ENCODE measurements at places on chromosomes 16 and 17.

GRCh38 chr17:17172990-17173389 lies 33.1 kb downstream of the PLD6 start:
- no peak for DNase-seq

DNA sequence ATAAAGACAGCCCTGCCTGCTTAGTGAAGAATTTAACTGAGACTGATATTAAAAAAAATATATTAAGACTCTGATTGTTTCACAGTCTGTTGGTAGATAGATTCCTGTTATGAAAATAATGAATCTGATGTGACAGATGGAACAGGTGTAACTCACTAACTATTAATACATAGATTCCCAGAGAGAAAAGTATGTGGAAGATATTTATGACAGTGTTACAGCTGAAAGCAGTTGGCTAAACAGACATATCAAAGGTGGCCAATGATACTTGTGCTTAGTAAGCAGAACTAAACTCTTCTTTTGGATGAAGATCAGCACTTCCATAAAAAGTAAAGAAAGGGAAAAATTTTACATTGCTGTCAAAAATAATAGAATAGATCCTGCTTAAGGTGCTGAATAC lies 598.2 kb upstream of the CA10 start:
- DNase-seq, result no peak

DNA sequence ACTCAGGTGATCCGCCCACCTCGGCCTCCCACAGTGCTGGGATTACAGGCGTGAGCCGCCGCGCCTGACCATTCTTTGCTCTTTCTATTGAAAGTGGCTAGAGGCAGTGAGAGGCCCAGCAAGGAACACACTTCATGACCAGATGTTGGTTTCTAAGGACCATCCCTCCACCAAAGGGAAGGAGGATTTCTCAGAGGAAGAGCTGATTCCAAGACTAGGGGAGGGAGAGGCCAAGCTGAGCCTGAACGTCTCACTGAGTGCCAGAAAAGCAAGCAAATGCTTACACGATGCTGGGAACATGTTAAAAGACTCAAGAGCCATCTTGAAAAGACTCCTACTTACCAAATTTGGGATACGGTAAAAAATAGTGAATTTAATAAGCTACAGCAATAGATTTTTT lies 79.2 kb downstream of the MRM3 start:
- DNase-seq, result no peak

- DNase-seq, result no peak
Observed at GRCh38 chr17:80364091-80364691, 50.8 kb upstream of the ENDOV start.

GRCh38 chr17:71830866-71831265 lies 290.0 kb upstream of the SOX9 start:
- no peak for DNase-seq

- no peak for DNase-seq
Observed at GRCh38 chr17:60188759-60189158, 39.0 kb downstream of the CA4 start.

DNA sequence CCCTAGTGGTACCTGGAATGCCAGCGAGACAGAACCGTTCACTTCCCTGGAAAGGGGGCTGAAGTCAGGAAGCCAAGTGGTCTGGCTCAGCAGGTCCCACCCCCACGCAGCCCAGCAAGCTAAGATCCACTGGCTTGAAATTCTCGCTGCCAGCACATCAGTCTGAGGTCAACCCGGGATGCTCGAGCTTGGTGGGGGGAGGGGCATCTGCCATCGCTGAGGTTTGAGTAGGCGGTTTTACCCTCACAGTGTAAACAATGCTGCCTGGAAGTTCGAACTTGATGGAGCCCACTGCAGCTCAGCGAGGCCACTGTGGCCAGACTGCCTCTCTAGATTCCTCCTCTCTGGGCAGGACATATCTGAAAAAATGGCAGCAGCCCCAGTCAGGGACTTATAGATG lies 464.7 kb upstream of the TOM1L1 start:
- DNase-seq, result no peak

GRCh38 chr17:68087851-68088250 lies 52.3 kb downstream of the KPNA2 start:
- DNase-seq, result no peak

DNA sequence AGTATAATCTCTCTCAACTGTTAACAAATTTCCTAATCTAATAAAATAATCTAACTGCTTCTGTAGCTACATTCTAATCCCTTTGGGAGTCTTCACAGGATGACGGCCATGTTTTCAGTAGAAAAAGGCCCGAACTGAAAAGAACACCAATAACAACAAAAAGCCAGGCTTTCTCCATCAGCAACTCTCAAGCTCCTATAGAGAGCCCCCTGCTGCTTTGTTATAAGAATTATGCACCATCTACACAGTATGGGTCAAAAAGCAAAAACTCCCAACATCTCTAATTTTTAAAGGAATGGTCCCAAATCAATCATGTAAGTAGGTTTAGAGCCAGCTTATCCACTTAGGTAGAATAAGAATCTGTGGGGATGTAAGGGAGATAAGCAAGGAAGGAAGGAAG lies 163.6 kb upstream of the C17orf78 start:
- DNase-seq, result no peak

- no peak for DNase-seq
Observed at GRCh38 chr16:66996324-66996982, 8.1 kb downstream of the CES4A start.

- no peak for DNase-seq
Observed at GRCh38 chr16:75244225-75244809, 7.1 kb downstream of the BCAR1 start.

- no peak for DNase-seq
Observed at GRCh38 chr17:47969930-47970724, 786 bp upstream of the CDK5RAP3 start.

- DNase-seq, result no peak
Observed at GRCh38 chr16:85236818-85237150, 124.5 kb upstream of the CIBAR2 start.

DNA sequence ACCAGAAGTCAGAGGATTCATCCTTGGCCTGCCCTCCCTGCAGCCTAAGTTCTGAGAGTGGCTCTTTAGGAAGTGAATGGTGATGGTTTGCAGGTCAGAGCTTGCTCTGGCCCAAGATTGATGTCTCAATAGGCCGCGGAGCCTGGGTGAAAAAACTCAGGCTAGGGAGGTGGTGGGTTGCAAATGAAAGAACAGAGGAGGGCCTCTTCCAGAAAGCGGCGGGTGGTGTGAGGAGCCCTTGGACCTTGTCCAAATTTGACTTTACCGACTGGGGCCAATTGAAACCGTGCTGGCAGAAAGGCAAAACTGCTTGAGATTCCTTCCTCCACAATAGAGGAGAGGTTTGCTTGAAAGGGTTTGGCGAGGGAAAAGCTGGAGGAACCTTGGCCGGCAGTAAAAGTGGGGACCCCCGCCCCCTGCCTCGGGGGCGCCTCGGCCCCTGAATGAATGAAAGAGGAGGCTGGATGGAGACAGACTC lies 331.3 kb downstream of the SEC14L1 start:
- DNase-seq, result no peak

GRCh38 chr17:47698749-47699535 lies 5.0 kb downstream of the TBKBP1 start:
- DNase-seq, result peak; percentile 75

GRCh38 chr16:29737713-29738112 lies 8.1 kb downstream of the C16orf54 start:
- no peak for DNase-seq

DNA sequence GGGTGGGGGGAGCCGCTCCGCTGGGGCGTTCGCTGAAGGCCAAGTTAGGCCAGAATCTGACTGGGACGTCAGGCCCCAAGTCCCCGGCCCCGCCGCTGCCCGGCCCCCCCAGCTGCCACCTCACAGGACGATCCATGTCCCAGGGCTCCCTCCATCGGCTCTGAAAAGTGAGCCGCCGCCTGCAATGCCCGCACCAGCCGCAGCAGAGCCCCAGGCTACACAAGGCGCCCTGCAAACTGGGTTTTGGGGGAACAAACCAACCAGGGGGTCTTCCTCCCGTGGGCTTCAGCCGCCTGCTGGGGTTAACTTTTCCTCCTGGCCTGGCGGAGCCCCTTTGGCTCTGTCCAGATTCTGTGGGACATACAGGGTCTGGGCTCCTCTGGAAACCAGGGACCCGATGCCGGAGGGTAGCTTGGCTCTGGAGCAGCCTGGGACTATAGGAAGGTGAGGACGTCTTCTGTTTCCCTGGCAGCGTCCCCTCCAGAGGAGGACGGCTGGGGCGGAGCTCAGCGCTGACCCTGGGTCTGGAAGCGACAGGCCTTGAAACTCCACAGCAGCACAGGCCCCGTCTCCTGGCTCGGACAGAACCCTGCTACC lies 835 bp downstream of the NME4 start:
- no peak for DNase-seq

DNA sequence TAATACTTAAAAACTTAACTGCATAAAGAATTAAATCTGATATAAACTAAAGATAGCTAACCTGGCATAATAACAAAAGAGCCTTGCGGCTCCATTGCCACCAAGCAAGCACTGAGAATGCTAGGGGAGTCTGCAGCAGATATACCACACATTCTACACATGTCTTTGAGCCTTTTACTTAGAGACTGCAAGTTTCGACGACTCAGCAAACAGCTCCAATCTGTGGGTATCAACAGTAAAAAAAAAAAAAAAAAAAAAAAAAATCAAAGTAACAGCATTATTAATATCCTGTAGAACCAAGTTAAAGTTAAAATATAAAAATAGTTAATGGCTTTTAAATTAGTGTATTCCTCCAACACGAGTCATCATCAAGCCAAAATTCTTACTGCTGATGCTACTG lies 27.8 kb upstream of the INTS2 start:
- DNase-seq, result no peak

DNA sequence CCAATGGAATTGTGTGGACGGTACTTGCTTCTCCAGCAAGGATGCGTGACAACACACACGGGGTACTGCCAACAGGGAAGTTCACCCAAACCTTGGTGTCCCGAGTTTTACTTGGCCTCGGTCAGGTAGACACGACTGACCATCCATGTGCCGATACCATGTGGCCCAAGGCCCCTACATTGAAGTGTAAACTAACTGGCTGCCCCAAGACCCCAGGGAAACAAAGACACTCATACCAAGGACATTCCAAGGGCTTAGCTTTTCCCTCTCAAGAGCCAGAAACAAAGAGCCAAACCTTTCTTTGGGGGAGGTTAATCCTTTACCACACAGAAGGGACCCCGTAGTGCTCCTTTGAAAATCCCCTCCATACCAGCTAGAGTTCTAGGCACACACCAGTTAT lies 215.9 kb upstream of the TNRC6C start:
- DNase-seq, result no peak

DNA sequence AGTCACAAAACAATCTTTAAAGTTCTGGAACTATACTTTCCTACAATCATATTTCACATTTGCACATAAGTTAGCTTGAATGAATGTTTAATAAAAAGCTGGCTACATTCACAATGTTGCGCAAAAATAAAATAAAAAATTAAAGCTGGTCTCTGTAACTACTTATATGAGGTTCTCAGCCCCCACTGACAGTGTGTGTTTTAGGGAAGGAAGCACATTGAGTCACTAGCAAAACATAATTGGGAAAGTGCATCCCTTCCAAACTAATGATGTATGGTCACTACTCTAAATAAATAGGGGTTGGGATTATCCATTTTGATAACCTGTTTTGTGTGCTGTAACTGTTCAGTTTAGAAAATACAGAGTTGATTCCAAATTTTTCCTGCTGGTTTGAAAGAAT lies 251.9 kb downstream of the IRX3 start:
- DNase-seq, result no peak

DNA sequence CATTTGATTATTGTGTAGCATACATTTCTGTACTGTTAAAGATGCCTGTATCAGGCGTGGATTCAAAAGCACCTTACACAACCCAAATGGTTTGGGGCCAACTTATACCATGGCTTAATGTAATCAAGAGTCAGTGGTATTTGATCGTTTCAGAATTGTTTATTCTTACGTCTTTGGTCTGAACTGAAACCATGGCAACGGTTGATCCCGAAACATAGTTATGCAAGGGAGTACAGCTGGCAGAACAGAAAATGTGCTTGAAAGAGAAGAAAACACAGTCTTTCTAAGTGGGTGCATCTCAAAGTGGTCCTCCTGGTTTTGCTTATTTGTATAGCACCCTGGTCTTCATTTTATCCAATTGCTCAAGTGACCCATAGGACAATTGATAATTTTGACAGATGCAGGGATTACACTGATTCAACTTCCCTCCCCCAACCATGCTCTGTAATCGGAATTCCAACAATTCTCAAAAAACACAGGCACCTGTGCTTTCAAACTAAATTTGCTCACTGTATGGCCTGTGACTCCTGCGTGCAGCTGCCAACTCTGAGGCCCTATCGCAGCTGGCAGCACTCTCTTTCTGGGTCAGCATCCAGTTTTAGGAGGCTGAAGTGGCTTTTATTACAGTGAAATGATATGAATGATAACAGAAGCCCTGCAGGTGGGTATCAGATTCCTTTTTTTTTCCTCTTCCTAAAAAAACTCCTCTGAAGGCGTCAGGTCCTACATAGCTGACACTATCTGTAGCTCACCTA lies 77.0 kb upstream of the AXIN2 start:
- no peak for DNase-seq

GRCh38 chr17:58565389-58566311 lies 51.2 kb upstream of the MTMR4 start:
- no peak for DNase-seq

DNA sequence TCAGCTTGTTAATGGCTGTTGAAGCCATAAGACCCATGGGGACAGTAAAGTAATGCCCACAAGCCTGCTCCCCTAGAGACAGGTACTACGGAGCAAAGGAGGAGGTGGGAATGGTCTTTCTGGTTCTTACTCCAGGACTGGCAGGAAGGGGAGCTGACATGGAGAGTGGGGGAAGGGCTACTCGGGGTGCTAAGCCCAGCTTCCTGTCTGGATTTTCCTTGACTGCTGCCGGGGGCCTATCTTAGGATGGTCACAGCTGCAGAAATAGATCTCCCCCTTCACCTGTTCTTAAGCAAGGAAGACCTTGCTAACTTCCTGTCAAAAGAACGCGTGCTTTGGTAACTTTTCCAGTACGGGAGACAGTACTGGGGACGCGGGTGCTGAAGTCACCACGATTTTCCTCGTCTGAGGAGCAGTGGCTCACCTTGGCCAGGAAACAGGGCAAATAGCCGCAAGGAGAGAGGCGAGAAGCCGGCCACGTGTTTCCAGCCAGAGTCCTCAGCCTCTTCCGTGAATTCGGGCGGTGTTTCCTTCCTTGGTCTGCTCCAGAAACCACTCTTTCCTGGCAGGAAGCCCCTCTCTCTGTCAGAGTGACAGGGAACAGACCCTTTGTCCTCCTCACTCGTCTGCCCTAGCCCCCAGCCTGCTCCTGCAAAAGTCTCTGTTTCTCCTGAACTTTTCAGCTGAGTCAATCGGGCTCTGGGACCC lies 656 bp upstream of the PRR29 start:
- no peak for DNase-seq

DNA sequence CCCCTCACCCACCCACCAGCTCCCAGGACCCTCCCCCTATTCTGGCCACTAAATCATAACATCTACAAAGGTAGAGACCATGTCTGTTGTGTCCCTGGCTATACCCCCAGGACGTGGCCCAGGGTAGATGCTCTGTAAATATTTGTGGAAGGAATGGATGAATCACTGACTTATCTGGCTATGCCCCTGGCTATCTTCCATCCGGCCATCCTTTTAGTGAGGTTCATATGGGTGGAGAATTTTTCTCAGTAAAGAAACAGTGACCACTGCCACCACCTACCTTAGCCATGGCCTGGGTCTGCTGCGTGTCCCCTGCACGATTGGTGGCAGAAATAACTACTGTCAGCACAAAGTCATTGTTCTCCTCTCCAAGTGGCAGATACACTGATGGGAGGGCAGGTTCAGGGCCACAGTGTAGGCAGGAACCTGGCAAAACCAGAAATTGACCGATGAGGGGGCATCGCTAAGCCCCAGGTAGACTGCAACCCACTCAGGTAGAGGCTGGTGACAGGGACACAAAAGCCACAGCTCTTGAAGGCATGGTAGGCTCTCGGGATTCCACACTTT lies 63.1 kb upstream of the BCO1 start:
- DNase-seq, result no peak
